ENCODE measurements at places on chromosomes 11 and 22.

- DNase-seq: no peak
Observed at GRCh38 chr11:107591378-107592230, 657 bp downstream of the ELMOD1 start.

DNA sequence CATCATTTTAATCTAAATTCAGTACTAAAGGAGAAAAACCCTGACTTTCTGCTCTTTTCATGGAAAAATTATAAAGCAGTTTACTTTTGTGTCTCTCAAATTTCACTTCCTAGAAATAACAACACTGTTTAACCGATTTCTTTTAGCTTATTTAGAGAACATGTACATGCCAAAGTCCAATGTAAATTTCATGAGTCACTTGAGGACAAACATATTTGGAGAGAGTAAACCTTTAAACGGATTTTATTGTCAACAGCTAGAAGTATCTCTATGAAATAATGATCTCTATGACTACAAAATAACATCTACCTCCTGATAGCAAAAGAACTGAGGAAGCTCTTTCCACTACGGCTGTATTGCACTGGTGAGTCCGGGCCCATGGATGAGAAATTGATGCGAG, 46.3 kb upstream of the SLC22A25 start:
- no peak for DNase-seq

DNA sequence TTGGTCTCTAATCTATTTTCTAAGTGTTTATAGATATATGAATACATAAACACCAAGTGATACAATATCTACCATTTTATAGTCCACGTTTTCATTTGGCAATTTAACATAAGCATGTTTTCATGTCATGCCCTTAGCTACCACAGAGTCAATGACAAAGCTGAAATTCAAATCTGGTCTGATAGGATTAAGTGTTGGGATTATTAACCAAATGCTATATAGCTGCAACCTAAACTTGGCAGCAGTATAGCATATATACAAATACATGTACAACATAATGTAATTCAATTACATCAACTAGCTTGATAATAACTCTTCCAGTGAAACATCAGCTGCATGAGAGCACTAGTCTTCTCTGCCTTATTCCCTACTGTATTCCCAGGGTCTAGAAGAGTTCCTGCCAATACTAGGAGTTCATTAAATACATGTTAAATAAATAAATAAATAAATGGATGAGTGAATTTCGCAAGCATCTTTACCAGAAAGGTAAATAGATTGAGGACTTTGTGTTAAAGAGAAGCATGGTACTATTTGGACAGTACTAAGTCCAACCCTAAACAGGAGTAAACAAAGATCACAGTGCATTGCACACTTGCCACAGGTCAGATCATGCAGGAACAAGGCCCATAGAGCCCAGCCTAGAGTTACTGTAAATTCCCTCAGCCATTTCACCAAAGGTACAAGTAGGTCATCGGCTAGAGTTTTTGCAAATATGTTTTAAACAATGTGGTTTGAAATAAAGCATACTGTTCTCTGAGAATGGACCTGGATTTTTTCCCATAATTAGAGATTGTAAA, 12.8 kb downstream of the SAA4 start:
- no peak for DNase-seq

DNA sequence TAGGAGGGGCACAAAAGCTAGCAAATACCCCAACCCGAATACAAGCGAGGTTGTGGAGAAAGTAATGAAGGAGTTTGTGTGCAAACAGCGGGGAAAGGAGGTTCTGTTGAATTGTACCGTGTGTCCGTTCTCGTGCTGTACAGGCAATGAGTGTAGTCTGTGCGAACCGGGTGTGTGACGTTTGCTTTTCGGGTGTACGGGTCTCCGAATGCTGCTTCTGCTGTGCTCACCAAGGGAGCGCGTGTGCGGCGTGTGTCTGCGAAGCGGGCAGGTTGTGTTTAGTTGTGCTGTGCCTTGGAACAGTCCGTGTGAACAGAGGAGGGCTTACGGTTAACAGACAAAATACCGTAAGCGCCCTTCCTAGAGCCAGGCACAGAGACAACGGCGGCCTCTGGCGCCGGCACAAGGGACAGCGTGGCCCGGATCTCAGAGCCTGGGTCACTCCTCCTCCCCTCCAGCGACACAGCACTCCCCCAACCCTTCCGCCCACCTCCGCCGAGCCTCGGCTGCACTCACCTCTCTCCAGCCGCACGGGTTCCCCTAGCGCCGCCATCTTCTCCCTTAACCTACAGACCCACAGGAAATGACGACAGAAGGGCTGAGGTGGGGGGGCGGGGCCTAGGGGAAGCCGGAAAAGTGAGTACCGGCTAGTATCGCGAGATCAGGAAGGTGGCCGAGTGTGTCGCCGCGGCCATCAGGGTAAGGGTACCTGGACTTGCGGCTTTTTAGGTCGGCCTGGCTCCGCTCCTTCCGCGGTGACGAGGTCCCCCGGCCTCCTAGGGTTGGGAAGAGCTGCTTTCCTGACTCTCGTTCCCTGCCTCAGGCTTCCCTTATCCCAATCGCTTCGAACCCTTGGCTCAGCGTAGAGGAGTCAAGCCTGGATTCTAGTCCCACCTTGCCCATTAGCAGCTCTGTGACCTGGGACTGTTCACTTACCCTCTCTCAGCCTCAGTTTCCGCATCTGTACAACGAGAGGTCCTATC, at the start of gene LIN7C:
Gene LIN7C, minus strand, starts transcription at position 570 of the 983 bp plus-strand sequence. Its CDS starts 17 bp downstream, at position 553.
- peak; percentile 79 for DNase-seq

DNA sequence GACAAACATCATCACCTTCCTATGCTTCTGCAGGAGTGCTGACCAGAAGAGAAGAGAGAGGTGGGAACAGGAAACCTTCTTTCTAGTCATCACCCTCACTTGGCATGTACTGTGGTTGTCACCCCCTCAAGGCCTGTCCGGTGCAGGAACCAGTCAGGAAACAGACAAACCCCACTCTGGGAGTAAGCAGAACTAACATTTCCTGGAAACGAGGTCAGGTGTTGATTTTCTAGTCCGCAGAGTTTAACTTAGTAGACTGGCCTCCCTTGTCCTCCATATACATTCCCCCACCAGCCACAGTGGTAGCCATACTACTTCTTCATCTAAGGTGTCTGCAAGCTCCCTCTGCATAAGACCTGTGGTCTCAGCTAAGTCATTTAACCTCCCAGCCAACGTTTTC, 80.7 kb upstream of the NCAM1 start:
- no peak for DNase-seq

- DNase-seq: no peak
Observed at GRCh38 chr22:33722816-33723215, 197.5 kb downstream of the LARGE1 start.

- no peak for DNase-seq
Observed at GRCh38 chr11:116723511-116723910, 49.3 kb downstream of the BUD13 start.

DNA sequence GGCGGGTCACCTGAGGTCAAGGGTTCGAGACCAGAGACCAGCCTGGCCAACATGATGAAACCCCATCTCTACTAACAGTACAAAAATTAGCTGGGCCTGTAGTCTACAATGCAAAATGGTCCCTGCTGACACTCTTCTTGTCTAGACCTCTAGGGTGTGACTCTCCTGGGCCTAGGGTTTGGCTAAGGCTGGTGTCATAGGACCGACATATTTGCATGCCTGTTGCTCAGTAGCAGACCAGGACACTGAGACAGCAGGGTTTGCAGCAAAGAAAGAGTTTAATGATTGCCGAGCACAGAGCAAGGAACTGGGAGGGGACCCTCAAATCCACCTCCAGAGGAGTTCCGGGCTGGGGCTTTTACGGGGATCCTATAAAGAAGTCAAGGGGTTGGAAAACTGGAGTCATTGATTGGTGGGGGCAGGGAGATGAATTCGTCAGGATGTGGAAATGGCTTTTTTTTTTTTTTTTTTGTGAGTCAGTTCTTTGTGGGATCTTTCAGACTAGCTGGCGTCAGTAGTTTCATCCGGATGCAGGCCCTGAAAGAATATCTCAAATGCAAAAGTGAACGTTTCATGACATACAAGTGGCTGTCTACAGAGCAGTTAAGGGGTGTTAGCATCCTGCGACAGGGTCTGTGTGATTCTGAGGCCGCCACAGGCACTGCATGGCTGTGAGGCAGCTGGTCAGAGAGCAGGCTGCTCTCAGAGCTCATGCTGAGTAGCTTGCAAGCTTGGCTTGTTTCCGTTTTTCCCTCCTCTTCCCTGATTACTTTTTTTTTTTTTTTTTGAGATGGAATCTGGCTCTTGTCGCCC, 27.2 kb upstream of the A4GALT start:
- DNase-seq: no peak

GRCh38 chr11:46331282-46331984, 15.8 kb upstream of the DGKZ start:
- DNase-seq: no peak

DNA sequence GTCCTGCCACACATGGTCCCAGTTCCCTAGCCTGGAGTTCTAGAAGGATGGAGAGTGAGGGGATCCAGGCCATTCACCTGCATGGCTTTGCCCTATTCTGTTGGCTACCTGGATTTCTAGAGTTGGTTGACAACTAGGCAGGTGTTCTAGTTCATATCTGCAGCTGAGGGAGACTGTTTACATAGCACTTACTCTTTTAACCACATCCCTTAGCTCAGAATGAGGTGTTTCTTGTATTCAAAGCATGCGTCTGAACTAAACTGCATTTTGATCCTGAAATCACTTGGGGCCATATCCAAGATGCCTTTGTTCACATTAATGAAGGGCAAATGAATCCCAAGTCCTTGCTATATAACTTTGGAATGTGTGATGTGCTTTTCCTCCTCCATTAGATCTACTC, 60.9 kb downstream of the SYT13 start:
- DNase-seq: no peak

GRCh38 chr11:119417726-119418540, 5.0 kb downstream of the THY1 start:
- no peak for DNase-seq

DNA sequence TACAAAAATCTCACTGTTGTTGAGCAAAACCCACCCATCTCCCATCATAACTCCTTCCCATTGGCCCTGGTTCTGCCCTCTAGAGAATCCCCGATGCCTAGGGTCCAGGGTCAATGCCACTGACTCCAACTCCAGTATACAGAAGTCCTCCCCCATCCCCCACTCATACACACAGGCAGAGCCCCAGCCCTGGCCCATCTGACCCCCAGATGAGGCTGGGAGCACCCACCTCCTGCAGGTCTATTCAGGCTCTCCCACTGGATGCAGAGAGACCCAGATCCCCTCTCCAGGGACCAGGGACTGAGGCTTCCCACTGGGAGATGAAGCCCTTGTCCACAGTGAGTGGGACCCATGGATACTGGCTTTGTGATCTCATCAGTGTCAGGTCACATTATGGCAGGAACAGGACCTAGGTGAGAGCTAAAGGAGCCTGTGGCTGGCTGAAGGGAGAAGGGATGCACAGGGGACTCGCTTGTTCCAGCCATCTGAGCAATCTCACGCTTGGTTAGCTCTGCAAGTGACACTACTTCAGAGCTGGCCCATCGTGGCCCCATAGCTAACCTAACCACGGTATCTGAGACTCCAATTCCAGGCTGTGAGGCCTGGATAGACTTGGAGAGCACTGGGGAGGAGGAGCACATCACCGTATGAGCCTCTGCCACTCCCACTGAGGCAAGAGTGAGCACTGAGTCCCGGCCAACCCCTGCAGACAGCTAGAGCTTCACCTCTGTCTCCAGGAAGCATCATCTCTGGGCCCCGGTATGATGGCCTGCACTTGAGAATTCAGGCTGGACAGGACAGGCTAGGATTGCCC, 35.7 kb downstream of the TRIM29 start:
- no peak for DNase-seq

DNA sequence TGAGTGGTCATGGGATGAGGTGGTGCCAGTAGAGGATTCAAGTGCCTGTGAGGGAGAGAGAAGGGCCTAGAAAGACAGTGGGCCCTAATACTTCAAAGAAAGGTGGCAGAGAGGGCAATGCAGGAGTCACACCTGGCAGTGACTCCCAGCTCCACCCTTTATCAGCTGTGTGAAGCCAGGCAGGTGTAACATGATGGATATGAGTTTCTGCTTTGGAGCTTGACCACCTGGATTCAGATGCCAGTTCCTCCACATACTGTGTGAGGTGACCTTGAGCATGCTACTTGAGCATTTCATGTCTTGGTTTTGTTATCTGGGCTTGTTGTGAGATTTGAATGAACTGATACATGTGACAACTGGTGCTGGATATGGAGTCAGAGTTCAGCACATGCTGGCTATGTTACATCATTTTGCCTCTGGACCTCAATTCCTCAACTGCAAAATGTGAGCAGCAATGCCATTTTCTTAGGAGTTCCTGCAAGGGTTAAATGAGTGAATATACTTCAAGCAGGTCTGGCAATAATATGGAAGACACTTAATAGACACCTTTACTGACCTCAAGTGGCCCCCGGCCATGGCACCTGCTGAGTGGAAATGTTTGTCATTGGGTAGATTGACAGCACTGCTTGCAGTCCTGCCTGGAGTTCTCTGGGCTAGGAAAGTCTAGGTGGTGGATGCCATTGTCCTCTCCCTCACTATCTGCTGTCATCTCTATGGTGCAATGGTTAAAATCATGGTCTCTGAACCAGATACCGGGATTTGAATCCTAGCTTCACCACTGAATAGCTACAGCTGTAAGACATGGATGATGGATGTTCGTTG, 83.3 kb downstream of the MICAL2 start:
- no peak for DNase-seq

DNA sequence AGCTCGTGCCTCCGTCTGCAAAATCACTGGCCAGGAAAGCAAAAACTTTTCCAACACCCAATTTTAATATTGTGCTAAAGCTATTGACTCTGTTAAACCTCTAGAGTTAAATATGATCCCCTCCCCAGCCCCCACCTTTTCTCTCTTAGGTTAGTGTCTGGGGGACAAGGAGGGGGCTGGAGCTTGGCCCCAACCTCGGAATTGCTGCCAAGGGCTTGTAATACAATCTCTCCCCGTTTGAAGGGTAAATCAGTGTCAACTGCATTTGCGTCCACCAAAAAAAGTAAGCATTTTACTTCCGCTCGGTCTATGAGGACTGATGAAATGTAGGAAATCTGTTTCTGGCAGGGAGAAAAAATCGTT, at the start of gene GAS2:
Gene GAS2, plus strand, starts transcription at position 287 of the 363 bp plus-strand sequence. CDS start 8,259 bp downstream, outside the sequence.
- DNase-seq: no peak

DNA sequence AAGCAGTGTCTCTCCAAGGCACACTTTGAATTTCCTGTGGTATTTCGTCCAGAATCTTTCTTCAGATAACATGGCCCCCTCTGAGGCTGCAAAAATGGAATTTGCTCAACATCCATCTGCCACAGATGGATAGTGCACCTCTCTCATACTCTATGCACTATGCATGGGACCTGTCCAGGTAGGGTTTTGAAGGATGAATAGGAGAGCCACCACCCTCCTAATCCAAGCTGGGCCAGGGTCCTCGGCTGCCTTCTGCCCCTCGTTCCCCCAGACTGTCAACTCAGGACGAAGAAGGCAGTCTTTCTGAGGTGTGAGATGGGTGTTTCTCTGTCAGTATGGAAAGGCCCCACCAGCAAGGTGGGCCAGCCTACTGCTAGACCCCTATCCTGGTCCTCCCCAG, 56.4 kb downstream of the MN1 start:
- no peak for DNase-seq

- DNase-seq: no peak
Observed at GRCh38 chr11:118529584-118530175, 1.3 kb upstream of the TMEM25 start.

- DNase-seq: no peak
Observed at GRCh38 chr22:29604076-29604360, 585 bp downstream of the NF2 start.
